ENCODE measurements at places on chromosomes 11 and 22.

DNA sequence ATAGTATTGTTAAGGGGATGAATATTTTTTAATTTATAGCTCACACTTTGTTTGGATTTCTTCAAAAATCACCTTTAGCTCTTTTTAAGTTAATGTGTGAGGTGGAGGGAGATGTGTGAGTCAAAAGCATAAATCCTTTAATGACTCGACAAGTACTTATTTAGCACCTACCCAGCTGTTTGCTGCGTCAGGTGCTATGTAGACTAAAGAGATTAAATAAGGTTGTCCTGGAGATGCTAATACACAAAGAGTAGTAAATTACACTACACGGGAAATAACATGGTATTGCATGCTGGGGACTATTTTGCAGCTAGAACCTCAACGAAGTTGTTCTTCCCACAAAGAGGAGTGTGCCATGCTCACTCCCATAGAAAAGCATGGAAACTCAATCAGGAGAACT lies 583.3 kb upstream of the TENM4 start:
- no peak for DNase-seq

GRCh38 chr22:24564376-24565058 lies 8.7 kb downstream of the SNRPD3 start:
- no peak for DNase-seq

DNA sequence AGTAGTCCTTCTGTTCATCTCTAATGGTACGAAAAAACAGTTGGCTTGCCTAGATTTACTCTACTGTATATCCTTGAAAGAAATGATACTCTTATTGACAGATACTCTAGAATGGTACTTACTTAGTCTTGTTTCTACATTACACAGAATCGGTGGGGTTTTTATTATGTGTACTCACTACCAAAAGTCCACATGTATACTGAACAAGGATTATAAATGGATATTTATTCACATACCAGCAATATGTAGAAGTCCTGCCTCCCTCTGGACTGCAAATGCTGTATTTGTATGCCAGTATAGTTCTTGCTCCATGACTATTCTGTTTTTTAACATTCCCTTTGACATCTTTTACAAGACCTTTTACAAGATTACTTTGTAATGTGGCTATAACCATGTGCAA lies 13.9 kb downstream of the PCF11 start:
- DNase-seq: no peak

GRCh38 chr22:50522806-50523438 lies 2.5 kb downstream of the SCO2 start:
- no peak for DNase-seq

DNA sequence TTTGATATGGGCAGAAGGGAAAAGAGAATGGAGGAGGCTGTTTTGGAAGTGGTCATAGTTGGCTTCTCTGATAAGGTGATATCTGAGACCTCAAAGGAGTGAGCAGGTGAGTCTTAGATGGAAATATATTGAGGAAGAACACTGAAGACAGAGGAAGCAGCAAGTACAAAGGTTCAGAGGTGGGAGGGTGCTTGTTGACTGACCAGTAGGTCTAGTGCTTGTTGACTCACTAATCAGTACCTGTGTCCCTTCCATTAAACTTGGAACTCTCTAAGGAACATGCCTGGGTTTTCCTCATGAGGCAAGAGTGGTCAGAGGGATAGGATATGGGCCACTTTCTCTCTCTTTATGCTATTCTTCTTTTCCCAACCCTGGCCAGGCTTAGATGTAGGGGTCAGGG lies 25.6 kb upstream of the GLYATL1 start:
- no peak for DNase-seq

DNA sequence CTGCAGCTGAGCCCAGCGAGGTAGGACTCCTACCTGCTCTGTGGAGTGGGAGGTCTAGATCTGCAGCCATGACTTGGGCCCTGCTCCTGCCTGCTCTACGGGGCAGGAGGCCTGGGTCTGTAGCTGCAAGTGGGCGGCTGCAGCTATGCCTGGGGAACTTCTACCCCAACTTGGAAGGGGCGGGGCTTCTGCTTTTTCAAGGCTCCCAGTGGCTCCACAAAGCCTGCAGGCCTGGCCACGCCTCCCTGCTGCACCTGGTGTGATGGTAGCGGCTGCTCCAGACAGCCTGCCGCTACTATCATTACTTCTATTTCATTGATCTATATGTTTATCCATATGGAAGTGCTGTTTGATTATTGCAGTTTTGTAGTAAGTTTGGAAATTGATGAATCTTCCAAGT lies 121.2 kb downstream of the NELL1 start:
- no peak for DNase-seq

DNA sequence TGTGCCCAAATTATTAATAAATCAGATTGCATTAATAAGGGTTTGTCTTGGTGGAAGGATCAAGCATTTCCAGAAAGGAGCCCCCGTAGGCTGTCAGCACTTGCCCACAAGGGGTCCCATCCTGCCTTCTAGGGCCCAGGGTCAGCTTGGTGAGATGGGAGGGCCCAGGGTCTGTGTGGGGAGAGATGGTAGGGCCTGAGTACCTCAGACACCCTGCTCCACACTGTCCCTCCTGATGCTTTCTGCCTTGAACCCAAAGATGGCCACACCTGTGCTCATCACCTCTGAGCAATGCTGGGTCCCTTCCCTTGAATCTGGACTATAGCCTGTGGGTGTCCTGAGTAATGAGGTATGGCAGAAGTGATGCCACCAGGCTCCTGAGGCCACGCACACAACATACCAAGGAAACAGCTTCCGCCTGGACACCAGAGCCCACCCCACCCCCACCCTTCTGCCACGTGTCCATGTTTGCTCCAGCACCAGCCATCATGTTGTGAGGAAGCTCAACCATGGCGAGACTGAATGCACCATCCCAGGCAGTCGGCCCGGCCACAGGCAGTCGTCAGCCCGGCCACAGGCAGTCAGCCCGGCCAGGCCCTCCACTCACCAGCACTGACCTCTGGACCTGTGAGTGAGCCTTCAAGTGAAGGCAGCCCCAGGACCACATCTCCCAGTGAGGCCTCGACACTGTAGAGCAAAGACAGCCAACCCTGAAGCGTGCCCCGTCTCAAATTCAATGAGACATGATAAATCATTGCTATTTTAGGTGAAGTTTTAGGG lies 6.8 kb downstream of the BET1L start:
- no peak for DNase-seq

- DNase-seq: peak; percentile 3
Measured at GRCh38 chr11:97963528-97964331, 1057.0 kb upstream of the CNTN5 start.

DNA sequence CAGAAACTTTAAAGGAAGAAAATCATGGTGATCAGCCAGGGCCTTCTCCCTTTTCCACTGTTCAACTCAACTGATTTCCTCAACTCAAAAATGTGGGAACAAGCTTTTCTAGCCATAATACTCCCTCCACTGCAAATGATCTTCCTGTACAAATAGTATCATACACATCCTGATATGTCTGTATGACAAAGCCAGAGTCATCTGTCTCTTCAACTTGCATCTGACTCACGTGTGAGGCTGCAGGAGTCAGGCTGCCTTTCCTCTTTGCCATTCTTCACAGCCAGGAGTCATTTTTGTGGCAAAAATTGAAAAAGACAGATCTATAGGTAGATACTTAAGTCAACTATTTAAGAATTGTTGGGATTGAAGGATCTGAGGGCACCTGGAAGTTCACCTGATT lies 13.3 kb downstream of the PATZ1 start:
- no peak for DNase-seq

- DNase-seq: no peak
Measured at GRCh38 chr11:67627441-67627811, 2.3 kb downstream of the NUDT8 start.

GRCh38 chr22:23509571-23510302 lies 70.4 kb downstream of the IGLL1 start:
- no peak for DNase-seq

DNA sequence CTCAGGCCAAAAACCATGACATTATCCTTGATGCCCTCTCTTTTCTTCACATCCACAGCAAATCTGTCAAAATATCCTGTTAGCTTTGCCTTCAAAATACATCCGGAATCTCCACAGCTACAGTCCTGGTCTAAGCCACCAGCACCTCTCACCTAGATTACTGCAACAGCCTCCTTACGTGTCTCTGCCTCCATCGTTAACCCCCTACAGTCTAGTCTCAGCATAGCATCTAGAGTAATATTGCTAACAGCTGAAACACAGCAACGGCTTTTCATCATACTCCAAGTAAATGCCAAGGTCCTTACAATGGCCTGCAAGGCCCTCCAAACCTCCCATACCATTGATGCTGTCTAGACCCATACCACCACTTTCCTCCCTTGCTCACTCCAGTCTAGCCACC lies 4.4 kb downstream of the TSG101 start:
- peak; percentile 33 for DNase-seq

DNA sequence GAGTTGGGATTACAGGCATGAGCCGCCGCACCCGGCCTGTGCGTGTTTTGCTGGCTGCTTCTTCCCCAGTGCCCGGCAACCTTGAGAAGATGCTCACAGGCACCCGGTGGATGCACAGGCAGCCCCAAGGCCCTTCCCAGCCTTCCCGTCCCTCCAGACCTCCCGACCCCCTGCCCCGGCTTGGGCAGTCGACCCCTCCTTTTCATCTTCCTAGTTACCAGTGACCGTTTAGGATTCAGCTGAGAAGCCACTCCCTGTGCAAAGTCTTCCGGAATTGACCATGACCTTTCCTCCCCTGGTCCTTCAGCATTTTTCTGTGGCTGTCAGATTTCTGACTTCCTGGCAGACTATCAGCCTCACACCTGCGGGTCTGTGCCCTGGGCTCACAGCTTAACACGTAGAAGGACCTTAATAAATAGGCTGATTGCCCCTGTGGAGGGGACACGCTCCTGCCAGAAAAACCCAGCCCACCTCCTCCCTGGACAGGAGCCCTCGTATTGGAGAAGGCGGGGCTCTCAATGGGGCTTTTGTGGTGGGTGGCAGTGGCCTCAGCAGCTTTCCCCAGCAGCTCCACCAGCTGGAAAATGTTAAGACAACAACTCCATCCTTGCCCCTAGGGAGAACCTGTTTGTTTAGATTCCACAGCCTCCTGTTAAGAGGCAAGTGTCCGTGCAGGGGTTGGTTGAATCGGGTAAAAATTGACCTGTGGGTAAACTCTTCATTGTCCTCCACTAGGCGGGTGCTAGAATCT lies 10.4 kb upstream of the ANO1 start:
- DNase-seq: no peak

DNA sequence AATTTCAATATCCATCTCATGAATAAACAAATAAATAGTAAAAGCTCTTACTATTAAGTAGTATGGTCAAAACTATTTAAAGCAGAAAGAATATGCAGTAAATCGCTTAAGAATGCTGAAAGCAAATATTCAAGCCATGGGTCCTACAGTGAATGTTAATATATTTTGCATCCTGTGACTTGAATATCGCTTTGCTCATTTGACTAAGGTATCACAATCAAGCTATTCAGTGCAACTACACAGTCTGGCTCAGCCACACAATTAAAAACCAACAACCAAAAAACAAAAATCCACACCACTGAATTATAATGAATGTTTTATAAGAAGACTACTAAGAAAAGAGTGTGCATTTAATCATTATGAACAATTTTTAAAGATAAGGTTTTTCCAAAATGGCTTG lies 45.3 kb downstream of the RAB6A start:
- no peak for DNase-seq

DNA sequence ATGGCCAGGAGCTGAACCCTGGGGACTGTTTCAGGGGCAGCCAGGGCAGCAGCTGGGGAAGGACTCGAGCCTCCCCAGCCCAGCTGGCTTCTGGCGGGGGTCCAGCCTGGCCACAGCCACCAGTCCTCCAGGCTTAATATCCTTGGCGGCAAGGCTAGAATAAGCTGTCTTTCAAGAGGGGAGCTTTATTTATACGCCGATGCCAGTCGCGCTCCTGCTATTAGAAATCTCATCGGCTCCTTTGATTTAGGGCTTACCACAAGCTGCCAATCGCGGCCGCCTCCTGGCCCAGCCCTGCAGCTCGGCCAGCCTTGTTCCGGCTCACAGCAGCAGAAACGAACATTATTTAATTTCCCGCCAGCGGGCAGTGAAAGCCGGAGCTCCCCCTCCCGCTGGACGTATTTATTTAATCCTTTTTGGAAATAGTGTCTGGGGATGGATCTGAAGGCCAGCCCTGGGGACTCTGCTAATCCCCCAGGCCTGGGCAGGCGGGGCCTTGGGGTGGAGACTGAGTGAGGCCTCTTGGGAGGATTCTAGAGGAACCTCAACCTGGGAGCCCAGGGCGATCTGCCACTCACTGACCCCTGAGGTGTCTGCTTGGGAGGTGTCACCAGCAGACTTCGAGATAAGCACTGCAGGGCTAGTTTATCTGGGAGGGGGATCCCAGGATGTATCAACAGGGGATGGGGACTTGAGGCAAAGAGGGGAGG lies 363.1 kb downstream of the MN1 start:
- DNase-seq: no peak

DNA sequence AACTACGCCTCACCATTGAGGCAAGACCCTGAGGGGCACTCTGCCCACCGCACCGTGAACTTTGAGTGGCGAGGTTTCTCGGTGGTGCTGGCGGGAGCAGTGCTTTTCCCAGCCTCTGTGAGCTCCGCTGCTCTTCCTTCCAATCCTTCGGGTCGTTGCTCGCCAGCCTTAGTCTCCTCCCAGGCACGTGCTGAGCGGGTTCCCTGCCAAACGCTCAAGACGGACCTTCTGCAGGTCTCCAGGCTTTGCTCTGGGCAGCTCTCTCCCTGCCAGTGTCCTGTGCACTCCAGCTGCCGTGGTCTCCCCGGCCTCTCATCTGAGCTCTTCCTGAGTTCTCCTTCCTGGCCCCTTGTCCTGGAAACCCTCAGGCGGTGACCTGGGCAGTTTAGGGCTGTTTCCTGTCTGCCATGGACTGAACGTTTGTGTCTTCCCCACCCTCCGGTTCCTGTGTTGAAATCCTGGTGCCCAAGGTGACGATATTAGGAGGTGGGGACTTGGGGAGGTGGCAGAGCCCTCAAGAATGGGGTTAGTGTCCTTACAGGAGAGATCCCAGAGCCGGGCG lies 11.2 kb upstream of the MUC6 start:
- DNase-seq: no peak

- no peak for DNase-seq
Measured at GRCh38 chr11:20770414-20770946, 101.1 kb downstream of the NELL1 start.

DNA sequence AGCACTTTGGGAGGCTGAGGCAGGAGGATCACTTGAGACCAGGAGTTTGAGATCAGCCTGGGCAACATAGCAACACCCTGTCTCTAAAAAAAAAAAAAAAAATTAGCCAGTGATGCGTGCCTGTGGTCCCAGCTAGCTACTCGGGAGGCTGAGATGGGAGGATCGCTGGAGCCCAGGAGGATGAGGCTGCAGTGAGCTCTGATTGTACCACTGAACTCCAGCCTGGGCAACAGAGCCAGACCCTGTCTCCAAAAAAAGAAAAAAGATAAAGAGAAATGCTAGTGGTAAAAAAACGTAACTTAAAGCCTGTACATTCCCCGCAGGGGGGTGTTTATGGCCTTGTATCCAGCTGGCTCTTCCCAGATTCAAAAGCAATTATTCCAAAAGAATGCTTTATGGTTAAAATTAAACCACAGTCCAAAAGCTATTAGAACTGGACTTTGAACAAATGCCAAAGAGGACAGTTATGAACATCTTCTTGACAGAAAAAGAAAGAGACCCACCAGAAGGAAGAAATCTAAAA lies 16.4 kb upstream of the SNX32 start:
- DNase-seq: no peak

All from Kasumi-1 (cell line).